ENCODE measurements at places on chromosomes 1 and 21.

GRCh38 chr1:227915564-227916553 is 31.9 kb downstream of the WNT9A start:
- peak; percentile 79 for DNase-seq

GRCh38 chr1:94953746-94954145 is 26.8 kb upstream of the CNN3 start:
- DNase-seq = no peak

GRCh38 chr21:43874085-43874805 is 9.2 kb downstream of the AGPAT3 start:
- DNase-seq = no peak

DNA sequence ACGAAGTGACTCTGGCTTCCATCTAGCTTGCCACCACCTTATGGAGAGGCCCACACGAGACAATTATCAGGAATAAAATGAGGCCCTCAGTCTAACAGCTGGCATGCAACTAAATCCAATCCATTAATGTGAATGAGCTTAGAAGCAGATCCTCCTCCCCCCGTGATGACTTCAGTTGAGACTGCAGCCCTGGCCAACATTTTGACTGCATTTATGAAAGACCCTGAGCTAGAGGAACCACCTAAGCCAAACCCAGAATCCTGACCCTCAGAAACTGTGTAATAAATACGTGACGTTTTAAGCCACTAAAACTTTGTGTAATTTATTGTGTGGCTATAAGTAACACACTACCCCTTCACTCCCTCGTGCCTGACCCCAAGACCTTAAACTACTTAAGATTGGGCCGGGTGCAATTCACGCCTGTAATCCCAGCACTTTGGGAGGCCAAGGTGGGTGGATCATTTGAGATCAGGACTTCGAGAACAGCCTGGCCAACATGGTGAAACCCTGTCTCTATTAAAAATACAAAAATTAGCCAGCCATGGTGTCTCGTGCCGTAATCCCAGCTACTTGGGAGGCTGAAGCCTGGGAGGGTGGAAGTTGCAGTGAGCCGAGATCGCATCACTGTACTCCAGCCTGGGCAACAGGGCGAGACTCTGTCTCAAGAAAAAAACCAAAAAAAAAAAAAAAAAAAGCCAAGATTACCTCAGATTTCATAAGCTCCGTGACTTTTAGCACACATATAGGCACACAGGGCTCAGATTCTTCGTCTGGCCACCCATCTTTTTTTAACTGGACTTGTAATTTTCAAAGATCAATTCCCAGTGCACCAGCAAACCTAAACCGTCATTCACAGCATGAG is 72.5 kb downstream of the ENAH start:
- DNase-seq = no peak

- DNase-seq = no peak
Observed at GRCh38 chr1:103779932-103780331, 30.2 kb downstream of the AMY1C start.

GRCh38 chr1:2306151-2306978 is 78.2 kb downstream of the SKI start:
- DNase-seq = no peak

- DNase-seq = no peak
Observed at GRCh38 chr1:3464649-3465025, 10.2 kb downstream of the ARHGEF16 start.

GRCh38 chr1:167777269-167777650 is 55.5 kb downstream of the MPZL1 start:
- no peak for DNase-seq

GRCh38 chr1:225389843-225390242 is 38.0 kb downstream of the LBR start:
- no peak for DNase-seq

- peak; percentile 94 for DNase-seq
Observed at GRCh38 chr1:20486457-20487235, 636 bp upstream of the CAMK2N1 start.

- no peak for DNase-seq
Observed at GRCh38 chr1:52862666-52863458, 20.3 kb downstream of the ZYG11A start.
